Common myeloid progenitor, CD34-positive (primary cell): ENCODE measurements at places on chromosomes 16 and 17.
A peak's percentile ranks its signal among the peaks of the same experiment; 100 is the strongest.

DNA sequence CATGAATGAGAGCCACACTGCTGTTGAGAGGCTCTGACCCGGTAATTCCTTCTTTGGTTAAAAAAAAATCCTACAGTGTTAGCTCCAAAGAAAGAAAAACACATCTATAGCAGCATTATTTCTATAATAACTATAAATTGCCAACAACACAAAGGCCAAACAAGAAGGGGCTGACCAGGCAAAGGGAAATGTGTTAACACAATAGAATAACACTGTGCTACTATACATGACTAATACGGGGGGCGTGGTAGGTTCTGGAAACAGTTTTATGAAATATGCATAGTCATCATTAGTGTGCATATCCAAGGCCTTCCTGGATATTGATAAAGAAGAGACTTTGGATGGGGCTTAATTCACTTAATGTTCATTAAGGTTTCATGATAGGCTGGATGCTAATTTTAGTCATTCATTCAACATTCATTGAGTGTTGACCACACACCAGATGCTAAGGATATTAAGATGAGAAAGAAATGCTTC is 50.0 kb upstream of the CCL1 start:
- peak; percentile 87 for DNase-seq

DNA sequence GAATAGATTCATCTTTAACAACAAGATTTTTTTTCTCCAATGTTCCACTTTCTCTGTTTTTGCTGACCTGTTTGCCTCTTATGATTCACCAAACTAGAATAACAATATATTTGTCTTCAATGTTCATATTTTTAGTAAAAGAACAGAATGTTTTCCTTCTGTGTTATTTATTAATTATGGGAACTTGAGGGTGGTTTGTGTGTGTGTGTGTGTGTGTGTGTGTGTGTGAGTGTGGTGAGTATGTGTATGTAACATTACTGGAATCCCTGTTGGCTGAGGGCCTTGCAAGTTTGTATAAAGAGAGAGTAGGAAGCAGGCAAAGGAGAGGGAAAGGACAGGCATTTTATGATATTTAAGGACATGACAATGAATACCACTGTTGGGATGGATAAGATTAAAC is 13.8 kb downstream of the STXBP4 start:
- DNase-seq = no peak

DNA sequence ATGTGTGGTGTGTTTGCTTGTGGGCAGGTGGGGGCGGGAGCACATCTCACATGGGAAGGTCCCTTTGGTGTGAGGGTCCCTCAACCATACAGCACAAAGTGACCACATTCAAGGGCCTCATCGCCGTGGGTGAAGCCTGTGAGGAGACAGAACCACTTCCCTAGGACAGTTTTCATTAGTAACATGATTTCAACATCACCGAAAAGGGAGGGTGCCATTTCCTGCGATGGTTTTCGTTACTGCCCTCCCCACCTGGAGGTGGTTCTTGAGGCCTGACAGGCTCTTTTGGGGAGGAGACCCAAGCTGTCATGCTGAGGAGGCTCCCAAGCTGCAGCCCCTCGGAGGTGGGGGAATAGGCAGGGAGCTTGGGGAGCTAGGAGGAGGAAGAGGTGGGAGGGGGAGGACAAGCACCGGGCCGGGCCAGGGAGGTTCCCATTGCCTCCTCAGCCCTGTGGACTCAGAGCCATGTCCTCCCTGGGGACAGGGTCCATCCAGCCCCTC is 9.5 kb downstream of the CD300LB start:
- peak; percentile 78 for DNase-seq

- no peak for DNase-seq
Measured at GRCh38 chr16:22204091-22204655, 1.9 kb upstream of the EEF2K start.

DNA sequence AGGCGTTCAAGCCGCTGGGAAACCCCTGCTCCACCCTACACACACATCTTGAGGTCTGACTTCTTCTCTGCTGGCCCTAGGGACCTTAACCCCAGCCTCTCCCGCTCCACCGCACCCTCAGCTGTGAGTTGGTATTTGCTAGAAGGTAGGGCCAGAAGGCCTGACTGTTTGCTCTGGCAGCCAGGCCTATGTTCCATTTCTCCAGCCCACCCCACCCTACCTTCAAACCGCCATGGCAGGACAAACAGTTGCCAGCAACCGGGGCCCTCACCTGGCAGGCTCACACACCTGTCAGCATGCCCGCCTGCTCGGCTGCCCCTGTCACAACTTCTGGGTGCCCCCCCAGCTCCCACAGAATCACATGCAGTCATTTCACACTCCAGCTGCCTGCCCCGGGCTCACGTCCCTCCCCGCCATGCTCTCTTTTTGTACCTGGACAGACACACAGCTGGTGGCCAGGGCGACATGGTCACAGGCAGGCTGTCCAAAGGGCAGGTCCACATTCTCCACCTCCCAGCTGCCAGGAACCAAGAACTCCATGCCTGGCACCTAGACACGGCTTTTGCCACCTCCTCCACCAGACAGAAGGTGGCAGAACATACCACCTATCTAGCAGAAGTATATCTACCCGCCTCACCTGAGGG is 2.6 kb upstream of the ATP2A3 start:
- no peak for DNase-seq

GRCh38 chr17:76585033-76585648 is 519 bp downstream of the ST6GALNAC2 start:
- DNase-seq = peak; percentile 55

GRCh38 chr17:11565591-11565990 is 32.7 kb upstream of the DNAH9 start:
- no peak for DNase-seq

- DNase-seq = no peak
Measured at GRCh38 chr17:73459980-73460379, 148.2 kb upstream of the CDC42EP4 start.

DNA sequence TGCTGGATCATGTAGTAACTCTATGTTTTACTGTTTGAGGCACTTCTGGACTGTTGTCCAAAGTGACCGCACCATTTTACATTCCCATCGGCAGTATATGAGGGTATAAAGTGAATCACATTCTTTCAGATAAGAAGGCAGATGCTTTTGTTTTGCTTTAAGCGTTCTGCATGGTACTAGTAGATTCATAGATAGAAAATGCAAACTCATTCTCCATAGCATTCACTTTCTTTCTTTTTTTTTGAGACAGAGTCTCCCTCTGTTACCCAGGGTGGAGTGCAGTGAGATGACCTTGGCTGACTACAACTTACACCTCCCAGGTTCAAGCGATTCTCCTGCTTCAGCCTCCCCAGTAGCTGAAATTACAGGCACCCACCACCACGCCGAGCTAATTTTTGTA is 40.4 kb downstream of the TANGO6 start:
- no peak for DNase-seq

GRCh38 chr17:64571746-64572145 is 65.0 kb downstream of the CEP95 start:
- DNase-seq = no peak
